Vagina (tissue), 2 donors: ENCODE measurements at places on chromosomes 6 and 20. TPM values are rescaled to one million over a fixed set of nuclear protein-coding genes. Genes with fewer than 3 reads are reported as not detected.

DNA sequence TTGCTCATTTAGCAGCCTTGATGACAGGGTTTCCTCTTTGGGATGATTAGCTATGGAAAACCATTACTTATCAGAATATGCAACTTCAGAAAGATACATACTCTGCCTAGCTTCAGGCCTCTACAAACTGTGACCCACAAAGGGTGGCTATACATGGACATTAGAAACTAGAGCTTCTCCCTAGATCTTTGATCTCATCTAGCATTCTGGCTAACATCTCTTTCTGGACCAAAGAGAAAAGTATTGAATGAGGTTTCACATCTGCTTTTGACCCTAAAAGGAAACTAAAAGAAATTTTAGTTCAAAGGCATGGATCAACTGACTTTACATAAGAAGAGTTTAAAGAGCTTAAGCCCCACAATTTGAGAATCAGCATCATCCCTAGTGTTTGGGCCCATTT, 12.4 kb upstream of the HMGN3 start:
- no peak for DNase-seq
- no peak overlapping the region for H3K27ac ChIP-seq
- no peaks in the 10 kb centered on the region for H3K4me1 ChIP-seq
- no peak overlapping the region for H3K4me3 ChIP-seq
- no peaks in the 10 kb centered on the region for H3K36me3 ChIP-seq

DNA sequence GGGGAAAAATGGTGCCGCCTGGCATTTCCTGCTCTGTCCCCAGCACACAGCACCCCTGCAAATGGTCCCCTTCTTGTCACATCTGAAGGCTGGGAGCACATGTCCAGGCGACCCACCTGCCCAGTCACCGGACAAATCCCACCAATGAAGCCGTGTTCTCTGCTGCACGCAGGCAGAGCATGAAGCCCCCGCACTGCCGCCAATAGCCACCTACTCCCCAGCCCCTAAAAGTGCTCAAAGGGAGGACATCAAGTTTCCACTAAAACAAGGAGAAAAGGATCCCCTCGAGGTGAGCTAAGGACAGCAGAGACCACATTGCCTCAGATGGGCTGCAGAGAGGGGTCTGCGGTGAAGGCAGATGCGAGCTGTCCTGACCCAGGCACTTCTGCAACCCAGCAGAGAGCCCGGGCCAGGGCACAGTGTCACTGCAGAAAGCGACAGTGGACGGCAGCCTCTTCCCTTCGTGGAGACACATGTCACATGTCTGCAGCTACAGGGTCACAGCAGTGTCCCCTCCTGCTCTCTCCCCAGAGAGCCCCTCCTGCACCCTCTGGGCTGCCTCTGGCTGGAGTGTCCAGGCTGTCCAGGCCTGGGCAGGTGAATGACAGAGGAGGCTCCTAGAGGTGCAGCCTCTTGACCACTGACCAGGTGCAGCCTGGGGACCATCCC, 221.5 kb downstream of the PREX1 start:
- H3K4me1 ChIP-seq, result no peaks in the 10 kb centered on the region
- H3K27me3 ChIP-seq, result no peaks in the 10 kb centered on the region
- no peak overlapping the region for H3K4me3 ChIP-seq
- no peak for DNase-seq
- H3K27ac ChIP-seq, result no peak overlapping the region

DNA sequence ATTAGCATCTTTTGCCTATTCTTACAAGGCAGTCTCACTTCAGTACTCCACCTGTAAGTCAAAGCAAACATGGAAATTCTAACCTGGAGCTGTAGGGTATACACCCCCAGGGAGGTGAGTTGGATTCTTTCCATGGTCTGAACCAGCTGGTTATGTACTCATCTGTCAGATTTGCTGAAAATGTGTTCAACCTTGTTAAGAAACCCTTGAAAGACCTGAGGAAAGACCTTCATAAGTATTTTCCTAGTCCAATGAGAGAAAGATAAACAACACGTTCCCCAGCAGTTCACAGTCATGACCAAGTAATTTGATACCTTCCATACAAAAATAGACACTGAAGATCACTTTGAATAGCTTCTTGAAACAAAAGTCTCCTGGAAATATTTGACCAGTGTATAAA, 42.5 kb downstream of the ID4 start:
- H3K27ac ChIP-seq, result no peak overlapping the region
- H3K27me3 ChIP-seq, result no peaks in the 10 kb centered on the region
- no peaks in the 10 kb centered on the region for H3K4me1 ChIP-seq
- H3K4me3 ChIP-seq, result no peak overlapping the region
- no peak for DNase-seq
- no peaks in the 10 kb centered on the region for H3K36me3 ChIP-seq

DNA sequence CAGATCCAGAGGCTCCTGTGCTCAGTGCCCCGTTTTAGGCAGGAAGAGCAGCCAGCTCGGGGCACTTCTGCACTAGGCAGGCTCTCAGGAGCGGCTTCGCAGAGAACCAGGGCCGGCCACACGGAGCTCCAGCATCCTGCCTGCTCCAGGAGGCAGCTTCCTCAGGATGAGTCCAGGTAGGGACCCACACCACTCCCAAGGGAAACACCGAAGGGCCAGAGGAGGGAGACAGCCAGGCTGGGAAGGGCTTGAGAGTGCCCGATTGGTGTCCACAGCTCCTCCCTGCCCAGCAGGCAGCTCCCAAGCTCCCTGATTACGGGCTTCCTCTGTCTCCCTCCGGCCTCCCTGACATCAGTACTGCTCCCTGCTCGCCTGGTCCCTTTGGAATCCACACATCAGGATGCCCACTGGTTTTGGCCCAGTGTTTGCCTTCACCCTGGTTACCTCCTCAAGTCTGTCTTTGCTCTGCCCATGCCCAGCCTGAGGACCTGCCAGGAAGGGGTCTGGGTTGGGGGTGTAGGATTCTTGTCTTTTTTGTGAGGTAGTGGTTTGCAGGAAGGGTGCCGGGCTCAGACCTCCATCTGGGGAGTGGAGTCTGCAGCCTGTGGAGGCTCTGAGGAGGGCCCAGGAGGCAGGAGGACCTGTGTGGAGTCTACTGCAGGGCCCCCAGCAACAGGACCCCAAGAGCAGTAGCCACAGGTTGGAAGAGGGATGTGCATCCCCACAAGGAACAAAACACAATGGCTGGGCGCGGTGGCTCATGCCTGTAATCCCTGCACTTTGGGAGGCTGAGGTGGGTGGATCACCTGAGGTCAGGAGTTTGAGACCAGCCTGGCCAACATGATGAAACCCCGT, 11.2 kb upstream of the PYGB start:
- no peak overlapping the region for H3K4me3 ChIP-seq
- H3K36me3 ChIP-seq, result no peaks in the 10 kb centered on the region
- no peak overlapping the region for H3K27ac ChIP-seq
- no peak for DNase-seq

GRCh38 chr6:130848945-130849344, 21.7 kb downstream of the SMLR1 start:
- no peaks in the 10 kb centered on the region for H3K36me3 ChIP-seq
- H3K27me3 ChIP-seq, result no peaks in the 10 kb centered on the region

DNA sequence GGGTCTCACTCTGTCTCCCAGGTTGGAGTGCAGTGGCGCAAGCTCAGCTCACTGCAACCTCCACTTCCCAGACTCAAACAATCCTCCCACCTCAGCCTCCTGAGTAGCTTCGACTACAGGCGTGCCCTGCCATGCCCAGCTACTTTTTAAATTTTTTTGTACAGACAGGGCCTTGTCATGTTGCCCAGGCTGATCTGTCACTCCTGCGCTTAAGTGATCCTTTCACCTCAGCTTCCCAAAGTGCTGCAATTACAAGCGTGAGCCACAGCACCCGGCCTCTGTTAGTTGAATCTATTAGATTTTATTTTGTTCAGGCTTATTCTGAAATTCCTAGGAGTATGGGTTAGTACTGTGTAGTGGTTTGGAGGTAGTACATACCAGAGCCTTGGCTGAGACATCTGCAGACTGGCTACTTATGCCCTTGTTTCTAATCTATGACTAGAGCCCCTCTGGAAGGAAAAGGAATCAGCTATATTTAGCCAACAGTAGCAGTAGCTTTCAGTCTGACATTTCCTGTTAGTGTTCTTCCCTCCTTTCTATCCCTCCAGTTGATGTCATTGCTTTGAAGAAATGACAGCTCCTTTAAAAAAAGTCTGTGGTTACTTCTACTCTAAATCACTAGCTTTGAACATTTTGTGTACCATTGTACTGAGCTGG, 74.4 kb downstream of the ITCH start:
- no peak for DNase-seq
- no peaks in the 10 kb centered on the region for H3K27me3 ChIP-seq
- no peak overlapping the region for H3K4me3 ChIP-seq
- H3K36me3 ChIP-seq, result no peaks in the 10 kb centered on the region
- no peaks in the 10 kb centered on the region for H3K4me1 ChIP-seq

DNA sequence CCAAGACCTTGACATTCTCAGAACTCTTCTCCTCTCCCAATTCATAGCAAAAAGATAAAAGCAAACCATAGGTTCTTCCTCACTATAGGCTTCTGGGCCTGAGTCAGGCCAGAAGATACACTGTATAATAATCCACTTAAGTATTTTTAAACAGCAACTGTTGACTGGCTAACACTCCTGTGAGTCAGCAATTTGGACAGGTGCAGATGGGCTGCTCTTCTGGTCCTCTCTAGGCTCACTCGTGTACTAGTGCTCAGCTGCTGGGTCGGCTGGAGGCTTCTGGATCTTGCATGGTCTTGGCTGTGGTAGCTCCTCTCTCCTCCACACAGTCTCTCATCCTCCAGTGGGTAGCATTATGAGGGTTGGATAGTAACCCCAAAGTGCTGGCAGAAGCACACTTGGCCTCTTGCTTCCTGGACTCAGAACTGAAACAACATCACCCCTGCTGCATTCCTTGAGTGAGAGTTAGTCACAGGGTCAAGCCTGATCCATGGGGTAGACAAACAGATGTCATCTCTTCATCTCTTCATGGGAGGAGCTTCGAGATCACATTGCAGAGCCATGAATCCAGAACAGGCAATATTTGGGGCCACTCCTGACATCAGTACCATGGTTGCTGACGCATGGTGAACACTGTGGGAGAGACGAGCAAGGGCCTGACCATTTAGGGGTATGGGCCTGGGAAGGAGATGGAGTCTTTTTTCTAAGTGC, 86.9 kb downstream of the C6orf118 start:
- no peak overlapping the region for H3K27ac ChIP-seq
- no peaks in the 10 kb centered on the region for H3K36me3 ChIP-seq
- H3K4me1 ChIP-seq, result no peaks in the 10 kb centered on the region
- DNase-seq, result no peak
- H3K27me3 ChIP-seq, result no peaks in the 10 kb centered on the region

GRCh38 chr6:117552618-117553017, 49.7 kb downstream of the GOPC start:
- H3K36me3 ChIP-seq, result no peaks in the 10 kb centered on the region
- DNase-seq, result no peak
- H3K27ac ChIP-seq, result no peak overlapping the region
- H3K4me3 ChIP-seq, result no peak overlapping the region
- no peaks in the 10 kb centered on the region for H3K27me3 ChIP-seq

GRCh38 chr20:16556301-16556700, 16.9 kb downstream of the KIF16B start:
- no peak overlapping the region for H3K4me3 ChIP-seq
- H3K4me1 ChIP-seq, result peaks cover 37% of the 10 kb centered on the region
- H3K36me3 ChIP-seq, result no peaks in the 10 kb centered on the region
- DNase-seq, result no peak
- no peak overlapping the region for H3K27ac ChIP-seq
- H3K27me3 ChIP-seq, result no peaks in the 10 kb centered on the region

DNA sequence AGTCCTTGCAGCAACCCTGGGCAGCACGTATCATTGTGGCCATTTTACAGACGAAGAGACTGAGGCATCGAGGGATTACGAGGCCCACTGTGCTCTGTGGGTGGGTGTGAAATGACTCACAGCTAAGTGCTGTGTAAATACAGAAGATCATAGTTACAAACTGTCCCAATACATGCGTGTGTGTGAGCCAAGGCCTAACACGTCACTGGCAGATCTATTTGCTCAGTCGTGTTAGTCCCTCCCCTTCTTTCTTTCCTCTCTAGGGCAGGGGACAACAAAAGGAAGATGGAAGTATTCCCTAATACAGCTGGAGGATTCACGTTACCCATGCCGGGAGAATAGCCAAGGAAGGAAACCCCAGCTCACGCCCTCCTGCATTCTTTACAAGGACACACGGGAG, 175.9 kb downstream of the CDC5L start:
- no peaks in the 10 kb centered on the region for H3K27me3 ChIP-seq
- no peak overlapping the region for H3K27ac ChIP-seq
- H3K4me3 ChIP-seq, result no peak overlapping the region
- H3K36me3 ChIP-seq, result no peaks in the 10 kb centered on the region

DNA sequence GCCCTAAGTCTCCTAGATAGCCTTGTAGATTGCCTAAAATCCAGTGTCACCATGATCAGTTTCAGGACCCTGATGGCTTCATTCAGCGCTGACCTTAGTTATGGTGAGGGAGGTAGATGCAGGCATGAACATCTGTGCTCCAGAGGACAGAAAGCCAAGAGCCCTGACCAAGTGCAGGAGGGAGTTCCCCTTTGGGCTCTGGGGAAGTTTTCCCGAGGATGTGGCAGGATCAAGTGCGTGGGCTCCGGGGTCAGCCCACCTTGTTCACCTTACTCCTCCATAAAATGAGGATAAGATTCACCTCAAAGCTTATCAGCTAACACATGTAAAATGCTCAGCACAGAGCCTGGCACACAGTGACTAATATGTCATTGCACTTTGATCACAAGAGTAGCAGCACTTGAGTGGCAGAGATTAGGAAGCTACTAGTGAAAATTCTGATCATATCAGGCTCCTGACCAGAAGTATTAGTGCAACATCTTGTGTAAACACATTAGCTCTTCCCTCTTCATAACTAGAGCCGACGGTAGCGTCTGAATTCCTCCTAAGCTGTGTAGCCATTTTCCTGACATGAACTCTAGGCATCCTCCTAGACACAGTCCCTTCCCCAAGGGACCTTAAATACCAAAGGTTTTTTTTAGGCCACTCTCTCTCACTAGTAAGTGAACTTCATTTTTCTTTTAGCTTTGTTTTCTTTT, 125.2 kb downstream of the SULF2 start:
- H3K4me1 ChIP-seq, result peaks cover 2% of the 10 kb centered on the region
- H3K27me3 ChIP-seq, result no peaks in the 10 kb centered on the region
- H3K4me3 ChIP-seq, result no peak overlapping the region
- DNase-seq, result no peak

GRCh38 chr6:39137245-39137644, 22.3 kb upstream of the SAYSD1 start:
- H3K27me3 ChIP-seq, result no peaks in the 10 kb centered on the region
- H3K4me1 ChIP-seq, result no peaks in the 10 kb centered on the region
- no peak overlapping the region for H3K27ac ChIP-seq
- no peak overlapping the region for H3K4me3 ChIP-seq

- peaks cover 14% of the 10 kb centered on the region for H3K4me1 ChIP-seq
- no peaks in the 10 kb centered on the region for H3K36me3 ChIP-seq
Observed at GRCh38 chr20:63493563-63494020, 5.3 kb downstream of the EEF1A2 start.

The ULBP3 gene
- 1.7 TPM for total RNA-seq

The ELMO2 gene
- 73.9 TPM for total RNA-seq

The PCSK2 gene
- 0.98 TPM for total RNA-seq

The ENPP1 gene
- 14.7 TPM for total RNA-seq

The BNIP5 gene
- not detected for total RNA-seq

The PKHD1 gene
- total RNA-seq, result 0.49 TPM

The GRIK2 gene
- total RNA-seq, result 8.8 TPM

The MUC22 gene
- 2.9 TPM for total RNA-seq

The RNF182 gene
- total RNA-seq, result 2.2 TPM

The LY6G6D gene
- not detected for total RNA-seq

The TREML4 gene
- total RNA-seq, result not detected
